Astrocyte (in vitro differentiated cells and primary cell): ENCODE measurements at places on chromosomes 13 and 19. TPM values are rescaled to one million over a fixed set of nuclear protein-coding genes. Genes with fewer than 3 reads are reported as not detected.

DNA sequence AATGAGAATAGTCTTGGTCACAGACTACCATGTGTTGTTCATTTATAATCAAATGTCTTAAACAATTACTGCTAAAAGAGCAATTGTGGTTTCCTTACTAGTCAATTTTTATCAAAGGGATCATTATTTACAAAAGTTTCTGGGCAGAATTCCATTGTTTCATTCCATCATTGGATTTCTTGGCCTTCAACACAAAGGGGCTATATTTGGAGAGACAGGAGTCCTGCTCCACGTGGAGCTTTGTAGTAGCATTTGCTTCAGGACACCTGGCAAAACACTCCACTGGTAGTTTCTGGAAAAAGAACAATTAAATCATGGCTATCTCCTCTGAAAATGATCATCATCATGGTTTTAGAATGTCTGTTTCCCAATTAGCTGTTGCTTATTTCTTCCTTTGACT lies 22.3 kb upstream of the STARD13 start:
- DNase-seq, result peak; percentile 90

- DNase-seq, result no peak
Measured at GRCh38 chr13:113536461-113537110, 46.1 kb upstream of the DCUN1D2 start.

DNA sequence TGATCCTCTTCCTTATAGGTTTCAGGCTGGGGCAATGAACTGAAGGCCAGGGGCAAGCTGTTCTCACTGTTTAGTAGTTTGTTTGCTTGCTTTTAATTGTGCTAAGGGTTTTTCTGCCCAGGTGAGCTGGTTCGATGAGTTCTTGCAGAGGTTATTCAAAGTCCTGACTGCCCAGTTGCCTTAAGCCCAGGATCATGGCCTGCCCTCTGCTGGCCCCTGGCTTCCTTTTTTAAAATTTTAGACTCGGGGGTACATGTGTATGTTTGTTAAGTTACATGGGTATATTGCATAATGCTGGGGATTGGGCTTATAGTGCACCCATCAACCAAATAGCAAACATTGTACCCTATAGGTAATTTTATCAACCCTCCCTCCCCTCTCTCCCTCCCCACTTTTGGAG lies 65.7 kb downstream of the ZNF536 start:
- no peak for DNase-seq

GRCh38 chr19:32802840-32803239 lies 66.7 kb downstream of the SLC7A9 start:
- DNase-seq, result no peak

The ZNF723 gene
- total RNA-seq, result not detected in 2 replicates

The NHLRC3 gene
- total RNA-seq, result 8.2 and 8.4 TPM in 2 replicates

DNA sequence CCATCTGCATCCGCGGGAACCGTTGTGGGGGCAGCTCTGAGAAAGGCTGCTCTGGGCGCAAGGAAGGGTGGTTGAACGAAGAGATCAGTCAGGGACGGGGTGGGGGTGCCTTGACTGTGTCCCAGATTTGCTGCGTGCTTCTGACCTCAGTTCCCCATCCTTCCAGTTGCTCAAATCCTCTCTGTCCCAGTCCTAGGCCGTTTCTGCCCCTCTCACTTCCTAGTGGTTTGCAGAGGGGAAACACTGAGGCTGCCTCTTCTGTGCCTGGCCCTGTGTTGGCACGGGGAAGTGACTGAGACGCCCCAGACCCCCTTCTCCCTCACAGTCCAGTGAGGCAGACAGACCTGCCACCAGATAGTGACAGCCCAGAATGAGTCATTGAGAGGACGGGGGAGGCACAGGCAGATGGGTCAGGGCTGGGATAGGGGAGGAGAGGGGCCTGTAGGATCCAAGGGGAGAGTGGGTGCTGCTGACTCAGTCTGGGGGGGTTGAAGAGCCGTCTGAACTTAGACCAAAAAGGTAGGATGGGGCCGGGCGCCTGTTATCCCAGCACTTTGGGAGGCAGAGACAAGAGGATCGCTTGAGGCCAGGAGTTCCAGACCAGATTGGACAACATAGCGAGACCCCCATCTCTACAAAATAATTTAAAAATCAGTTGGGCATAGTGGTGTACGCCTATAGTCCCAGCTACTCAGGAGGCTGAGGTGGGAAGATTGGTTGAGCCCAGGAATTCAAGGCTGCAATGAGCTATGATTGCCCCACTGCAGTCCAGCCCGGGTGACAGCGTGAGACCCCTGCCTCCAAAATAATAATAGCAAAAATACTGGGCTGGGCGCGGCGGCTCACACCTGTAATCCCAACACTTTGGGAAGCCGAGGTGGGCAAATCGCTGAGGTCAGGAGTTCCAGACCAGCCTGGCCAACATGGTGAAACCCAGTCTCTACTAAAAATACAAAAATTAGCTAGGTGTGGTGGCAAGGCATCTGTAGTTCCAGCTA lies 26.5 kb downstream of the NUMBL start:
- DNase-seq, result peak; percentile 44

The SRRM5 gene
- total RNA-seq, result 0.23 TPM in 1 of 2 replicates, not detected in the other

DNA sequence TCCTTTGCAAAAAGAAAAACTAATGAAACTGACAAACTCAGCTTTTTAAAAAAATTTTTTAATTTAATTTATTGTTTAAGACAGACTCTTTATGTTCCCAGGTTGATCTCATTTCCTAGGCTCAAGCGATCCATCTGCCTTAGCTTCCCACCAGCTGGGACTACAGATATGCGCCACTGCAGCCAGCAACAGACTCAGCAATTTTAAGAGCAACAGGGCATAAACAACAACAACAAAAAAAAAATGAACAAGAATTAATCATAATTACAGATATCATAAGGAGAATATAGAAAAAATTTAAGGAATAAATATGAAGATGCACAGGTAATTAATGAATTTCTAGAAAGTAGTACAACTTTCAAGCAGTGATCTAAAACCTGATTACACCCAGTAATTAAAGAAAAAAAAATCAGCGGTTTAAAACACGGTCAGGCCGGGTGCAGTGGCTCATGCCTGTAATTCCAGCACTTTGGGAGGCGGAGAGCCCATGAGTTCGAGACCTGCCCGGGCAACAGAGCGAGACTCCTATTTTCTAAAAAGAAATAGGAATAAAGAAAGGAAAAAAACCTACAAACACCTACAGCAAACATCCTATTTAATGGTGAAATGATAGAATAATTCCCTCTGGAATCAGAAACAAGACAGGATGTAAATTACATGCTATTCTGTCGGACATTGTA lies 1.4 kb downstream of the ZNF699 start:
- DNase-seq, result peak; percentile 28
